ENCODE measurements at places on chromosomes 11 and 22.

DNA sequence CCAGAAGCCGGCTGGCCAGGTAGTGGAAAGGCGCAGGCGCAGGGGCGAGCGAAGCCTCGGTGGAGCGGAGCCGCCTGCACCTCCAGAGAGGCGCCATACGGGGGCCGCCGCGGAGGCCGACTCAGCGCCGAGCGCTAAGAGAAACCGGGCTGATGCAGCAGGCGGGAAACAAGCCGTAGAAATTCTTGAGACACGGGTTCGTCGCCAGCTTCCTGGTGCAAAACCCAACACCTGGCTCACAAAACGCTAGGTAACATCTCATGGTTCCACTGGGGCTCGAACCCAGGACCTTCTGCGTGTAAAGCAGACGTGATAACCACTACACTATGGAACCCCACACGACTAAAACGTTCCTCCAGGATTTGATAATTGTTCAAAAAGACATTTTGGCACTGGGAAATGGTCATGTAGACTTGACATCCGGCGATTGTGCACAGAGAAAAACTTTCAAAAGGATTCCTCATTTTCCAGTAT, 39.1 kb downstream of the OR4D9 start:
- DNase-seq, result peak; percentile 76

GRCh38 chr22:46239261-46240048, 10.6 kb downstream of the CDPF1 start:
- no peak for DNase-seq

GRCh38 chr11:128687321-128687720, 6.6 kb upstream of the FLI1 start:
- no peak for DNase-seq

DNA sequence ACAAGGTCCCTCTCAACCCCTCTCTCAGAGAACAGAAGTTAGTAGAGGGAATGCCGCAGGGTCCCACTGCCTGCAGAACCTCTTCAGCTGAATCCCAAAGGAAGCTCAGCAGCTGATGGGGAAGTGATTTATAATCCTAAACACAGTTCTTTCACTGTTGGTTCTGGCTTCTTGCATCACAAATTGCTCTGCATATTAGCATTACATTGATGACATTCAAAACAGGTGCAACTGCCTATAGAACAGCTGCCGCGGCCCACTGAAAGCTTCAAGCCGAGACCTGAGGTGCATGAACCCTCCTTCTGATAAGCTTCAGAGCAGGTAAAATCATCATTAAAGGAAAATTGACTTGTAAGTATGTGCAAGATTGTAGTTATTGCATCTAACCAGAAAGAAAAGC, 75.2 kb upstream of the KIRREL3 start:
- DNase-seq, result no peak

DNA sequence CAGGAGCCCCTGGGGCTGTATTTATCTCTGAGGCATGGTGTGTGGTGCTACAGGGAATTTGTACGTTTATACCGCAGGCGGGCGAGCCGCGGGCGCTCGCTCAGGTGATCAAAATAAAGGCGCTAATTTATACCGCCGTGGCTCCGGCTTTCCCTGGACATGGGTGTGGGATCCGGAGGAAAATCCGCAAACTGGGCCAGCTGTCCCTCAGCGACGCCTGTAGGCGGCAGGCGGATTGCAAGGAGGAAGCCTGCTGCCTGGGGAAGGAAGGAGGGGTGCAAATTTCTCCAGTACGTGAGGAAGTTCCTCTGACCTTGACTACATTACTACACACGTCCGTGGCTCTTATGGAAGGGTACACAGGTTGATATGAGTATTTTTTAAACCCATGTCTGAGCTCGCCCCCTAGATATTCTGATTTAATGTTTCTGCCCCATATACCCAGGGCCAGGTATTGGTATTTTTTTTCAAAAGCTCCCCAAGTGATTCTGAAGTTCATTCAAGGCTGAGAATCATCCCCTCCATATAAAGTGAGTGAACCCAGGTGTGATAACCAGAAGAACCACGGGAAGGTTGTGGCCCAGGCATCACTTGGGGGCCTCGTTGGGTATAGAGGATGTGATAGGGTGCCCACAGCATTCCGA, 2.8 kb downstream of the MYOD1 start:
- DNase-seq, result peak; percentile 56

DNA sequence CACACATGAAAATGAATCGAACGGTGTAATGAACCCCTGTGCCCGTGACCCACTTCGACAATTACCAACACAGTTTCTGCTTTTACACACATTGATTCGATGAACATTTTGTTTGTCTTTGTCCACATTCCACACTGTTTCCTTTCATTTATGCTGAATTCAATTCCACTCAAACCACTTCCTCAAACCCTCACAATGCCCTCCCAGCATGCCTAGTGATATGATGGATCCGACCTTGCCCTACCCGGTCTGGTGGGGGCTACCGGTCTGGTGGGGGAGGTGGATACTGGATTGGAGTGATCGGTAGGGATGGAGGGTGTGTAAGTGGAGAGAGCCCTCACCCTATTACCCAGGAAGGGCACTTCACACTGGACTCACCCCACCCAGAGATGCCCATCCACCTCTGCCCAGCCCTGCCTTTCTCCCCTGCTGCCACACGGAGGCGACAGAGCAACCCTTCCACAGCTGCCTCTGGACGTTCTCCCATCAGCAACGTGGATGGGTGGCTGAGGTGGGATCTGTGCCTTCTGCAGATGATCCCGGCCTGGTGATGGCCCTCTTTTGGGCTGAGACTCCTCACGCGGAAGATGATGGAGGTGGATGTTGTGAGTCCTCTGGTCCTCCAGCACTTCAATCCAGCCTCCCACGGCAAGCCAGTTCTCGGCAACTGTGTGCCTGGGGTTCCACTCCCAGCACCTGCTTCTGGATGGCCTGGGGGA, 33.0 kb upstream of the P2RY2 start:
- peak; percentile 76 for DNase-seq

- no peak for DNase-seq
These were observed 6.6 kb downstream of the KLHL22 start for GRCh38 chr22:20488946-20489345.

DNA sequence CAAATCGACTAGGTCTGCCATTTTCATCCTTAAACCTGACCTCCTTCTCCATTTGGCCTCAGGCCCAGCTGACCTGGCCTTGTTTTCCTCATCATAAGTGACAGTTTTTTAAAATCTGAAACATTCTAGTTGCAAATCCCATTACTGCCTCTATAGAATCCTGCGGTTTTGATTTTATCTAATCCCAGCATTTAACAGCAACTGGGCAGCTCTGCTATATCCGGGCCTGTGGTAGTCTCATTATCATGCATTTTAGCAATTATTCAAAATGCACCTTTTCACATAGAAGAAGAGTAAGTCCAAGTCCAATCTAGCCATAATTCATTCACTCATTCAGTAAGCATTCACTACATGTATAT, 28.6 kb upstream of the BIRC3 start:
- DNase-seq, result no peak

DNA sequence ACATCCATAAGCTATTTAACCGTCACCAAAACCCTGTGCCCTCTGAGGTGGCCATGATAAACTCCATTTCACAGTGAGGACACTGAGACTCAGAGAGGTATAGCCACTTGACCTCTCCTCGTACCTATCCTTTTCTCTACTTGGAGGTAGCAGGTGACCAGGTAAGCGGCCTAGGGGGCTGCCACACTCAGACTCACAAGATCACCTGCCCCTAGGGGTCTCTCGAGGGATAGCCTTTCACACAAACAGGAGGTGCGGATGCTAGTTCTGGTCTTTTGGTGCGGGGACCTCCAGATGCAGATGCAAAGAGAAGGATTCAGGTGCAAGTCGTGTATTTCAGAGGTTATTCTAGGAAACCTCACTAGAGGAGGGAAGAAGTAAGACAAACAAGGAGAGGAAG, 14.6 kb downstream of the MS4A18 start:
- no peak for DNase-seq

GRCh38 chr11:66002648-66003225, 434 bp downstream of the BANF1 start:
- DNase-seq, result peak; percentile 52

DNA sequence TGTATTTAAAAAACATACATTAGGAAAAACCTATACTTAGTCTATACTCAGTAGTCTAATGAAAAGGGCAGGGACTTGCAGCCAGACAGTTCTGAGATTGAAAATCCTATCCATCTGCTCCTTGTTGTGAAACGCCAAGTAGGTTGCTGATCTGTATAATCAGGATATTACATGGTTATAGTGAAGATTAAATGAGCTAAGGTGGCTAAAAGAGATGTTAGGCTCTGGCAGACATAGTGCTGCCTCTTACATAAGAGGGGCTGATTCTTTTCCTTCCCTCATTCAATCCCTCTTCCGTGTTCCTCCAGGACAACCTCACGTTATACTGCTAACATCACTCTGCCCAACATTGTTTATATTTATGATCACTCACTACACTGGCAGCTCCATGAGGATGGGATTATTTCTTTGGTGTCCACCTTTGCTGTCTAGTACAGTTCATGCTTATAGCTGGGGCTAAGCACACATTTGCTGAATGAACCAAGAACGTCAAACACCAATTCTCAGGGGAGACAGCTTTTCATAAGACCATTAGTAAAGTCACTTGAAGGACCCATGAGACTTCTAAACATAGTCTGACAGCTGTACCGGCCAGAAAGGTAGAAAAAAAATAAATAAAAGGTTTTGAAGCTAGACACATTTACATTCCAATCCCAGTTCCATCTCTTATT, 46.3 kb downstream of the GAB2 start:
- DNase-seq, result no peak

DNA sequence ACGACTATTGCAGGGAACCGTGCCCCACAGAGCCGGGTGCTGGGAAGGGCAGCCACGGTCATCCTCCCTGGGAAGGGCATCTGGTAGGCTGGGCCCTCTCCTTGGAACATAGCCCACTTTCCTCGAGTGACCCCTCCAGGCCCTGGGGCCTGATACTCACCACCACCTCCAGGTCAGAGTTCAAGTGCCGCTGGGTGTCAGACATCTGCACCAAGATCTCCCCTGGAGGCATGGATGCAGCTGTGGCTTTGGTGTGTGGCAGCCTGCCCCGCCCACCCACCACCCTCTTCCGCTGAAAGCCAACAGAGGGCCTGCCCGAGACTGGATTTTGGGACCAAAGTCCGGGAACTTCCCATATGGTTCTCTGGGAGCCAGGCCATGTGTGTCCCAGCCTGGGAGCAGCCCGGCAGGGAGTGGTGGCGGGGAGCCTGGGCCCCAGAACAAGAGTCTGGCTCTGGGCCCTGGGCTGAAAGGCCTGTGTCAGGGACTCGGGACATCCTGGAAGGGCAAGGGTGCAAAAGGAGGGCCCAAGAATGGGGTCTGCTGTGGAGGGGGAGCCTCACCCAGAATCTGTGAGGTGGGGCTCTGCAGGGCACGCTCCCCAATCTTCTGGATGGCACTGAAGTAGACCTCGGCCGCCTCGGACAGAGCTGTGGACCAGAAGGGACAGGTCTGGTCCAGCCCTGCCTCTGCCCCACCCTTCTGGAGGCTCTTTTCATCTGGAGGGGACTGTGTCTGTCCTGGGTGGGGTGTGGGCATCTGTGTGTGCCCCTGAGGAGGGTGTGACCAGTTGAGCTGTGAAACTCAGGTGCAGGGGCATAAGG, 2.6 kb downstream of the BAIAP2L2 start:
- peak; percentile 52 for DNase-seq

- DNase-seq, result no peak
These were observed 142.6 kb upstream of the BLID start for GRCh38 chr11:122258446-122259194.

- peak; percentile 74 for DNase-seq
These were observed 15.2 kb downstream of the PHLDB1 start for GRCh38 chr11:118622376-118623268.

DNA sequence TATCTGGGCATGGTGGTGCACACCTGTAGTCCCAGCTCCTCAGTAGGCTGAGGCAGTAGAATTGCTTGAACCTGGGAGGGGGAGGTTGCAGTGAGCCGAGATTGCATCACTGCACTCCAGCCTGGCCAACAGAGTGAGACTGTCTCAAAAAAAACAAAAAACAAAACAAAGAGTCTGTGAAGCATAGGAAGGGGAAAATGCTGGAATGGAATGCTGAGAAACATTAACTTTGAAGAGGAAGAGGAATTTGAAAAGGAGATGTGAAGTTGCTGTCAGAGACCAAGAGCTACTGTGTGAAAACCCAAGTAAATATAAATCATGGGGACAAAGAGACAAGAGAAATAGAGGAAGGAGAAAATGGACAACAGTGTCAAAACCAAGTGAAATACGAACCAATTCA, 455.1 kb upstream of the ARHGAP42 start:
- DNase-seq, result no peak

- DNase-seq, result no peak
These were observed 2.3 kb upstream of the IL17REL start for GRCh38 chr22:50014655-50015401.

DNA sequence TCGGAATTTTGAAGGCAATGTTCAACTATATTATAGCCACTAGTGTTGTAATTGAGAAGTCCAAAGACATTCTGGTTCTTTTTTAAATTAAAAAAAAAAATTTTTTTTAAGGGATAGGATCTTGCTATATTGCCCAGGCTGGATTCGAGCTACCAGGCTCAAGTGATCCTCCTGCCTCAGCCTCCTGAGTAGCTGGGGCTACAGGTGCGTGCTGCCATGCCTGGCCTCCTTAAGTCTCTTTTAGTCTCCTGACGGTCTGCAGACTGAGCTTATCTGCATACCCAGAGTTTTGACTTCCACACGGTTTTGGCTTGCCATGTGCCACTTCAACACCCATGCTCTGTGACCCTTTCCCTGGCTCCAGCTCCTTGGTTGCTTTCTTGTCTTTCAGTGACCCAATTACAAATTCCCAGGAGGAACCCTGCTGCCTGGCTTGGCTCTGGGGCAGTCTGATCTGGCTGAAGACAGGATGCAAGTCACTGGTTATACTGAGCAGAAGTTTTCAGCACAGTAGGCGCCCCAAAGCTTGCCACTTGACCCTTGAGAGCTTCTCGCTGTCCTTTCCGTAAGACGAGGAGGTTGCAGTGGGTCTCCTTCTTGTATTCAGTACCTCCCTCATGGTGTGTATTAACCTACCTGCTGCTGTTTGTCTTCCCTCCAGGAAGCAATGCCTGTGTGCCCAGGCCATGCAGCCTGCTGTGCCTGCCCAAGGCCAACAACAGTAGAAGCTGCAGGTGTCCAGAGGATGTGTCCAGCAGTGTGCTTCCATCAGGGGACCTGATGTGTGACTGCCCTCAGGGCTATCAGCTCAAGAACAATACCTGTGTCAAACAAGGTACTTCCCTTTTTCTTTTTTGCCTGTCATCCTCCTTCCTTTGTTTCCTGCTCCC, 113.8 kb upstream of the SORL1-AS1 start:
- no peak for DNase-seq

GRCh38 chr22:19880786-19881569, 26.3 kb upstream of the GNB1L start:
- DNase-seq, result peak; percentile 97

GRCh38 chr11:118634431-118635236, 27.2 kb downstream of the PHLDB1 start:
- no peak for DNase-seq

All from A549 (cell line).